ENCODE measurements at places on chromosomes 6 and 20. TPM values are rescaled to one million over a fixed set of nuclear protein-coding genes. Genes with fewer than 3 reads are reported as not detected.

Gene SLC17A9
- polyA plus RNA-seq, result 0.54 TPM

Gene KDM1B
- polyA plus RNA-seq, result 28.3 TPM

Gene OR14J1
- 0.05 TPM for polyA plus RNA-seq

Gene POM121L2
- polyA plus RNA-seq, result not detected

Gene RSPH3
- polyA plus RNA-seq, result 2.9 TPM

Gene KIF13A
- 34.1 TPM for polyA plus RNA-seq

Gene HLA-DOB
- 0.30 TPM for polyA plus RNA-seq

Gene KCNK15
- 0.20 TPM for polyA plus RNA-seq

Gene ARFGAP1
- polyA plus RNA-seq, result 76.0 TPM

Gene BPIFB4
- polyA plus RNA-seq, result 0.29 TPM

- peak; percentile 40 for DNase-seq
These were observed 19.7 kb downstream of the HLA-DOB start for GRCh38 chr6:32796848-32797776.

- no peak for DNase-seq
These were observed 36.4 kb downstream of the ERMARD start for GRCh38 chr6:169787797-169788196.

GRCh38 chr6:15423286-15423993, 177.6 kb downstream of the JARID2 start:
- no peak for DNase-seq

DNA sequence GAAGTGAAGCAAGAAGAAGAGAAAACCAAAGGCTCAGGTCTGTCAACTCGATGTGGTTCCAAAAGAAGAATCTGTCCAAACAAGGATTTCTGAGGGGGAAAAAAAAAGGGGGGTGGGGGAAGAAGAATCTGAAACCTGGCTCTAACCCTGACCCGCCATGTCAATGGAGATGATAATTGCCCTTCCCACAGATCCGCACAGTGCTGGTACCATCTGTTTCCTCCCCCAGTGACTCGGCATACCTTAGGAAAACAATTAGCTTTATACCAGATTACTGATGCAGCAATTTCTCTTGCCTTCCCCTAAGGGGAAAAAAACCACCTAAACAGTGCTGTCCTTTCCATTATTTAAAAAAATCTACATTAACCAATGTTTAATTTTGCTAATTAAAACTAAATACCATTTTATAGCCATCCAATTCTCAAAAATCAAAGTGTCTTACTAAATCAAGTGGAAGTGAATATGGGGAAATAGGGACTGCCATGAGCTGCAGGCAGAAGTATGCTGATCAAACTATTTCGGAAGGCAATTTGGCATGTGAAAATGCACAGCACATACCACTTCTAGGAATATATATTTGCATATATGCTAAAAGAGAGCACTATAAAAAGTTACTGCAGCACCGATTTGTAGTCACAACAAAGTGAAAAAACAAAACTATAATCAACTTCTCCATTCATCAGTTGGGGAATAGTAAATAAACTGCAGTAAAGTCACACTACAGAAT, 46.8 kb downstream of the MAP7 start:
- no peak for DNase-seq

DNA sequence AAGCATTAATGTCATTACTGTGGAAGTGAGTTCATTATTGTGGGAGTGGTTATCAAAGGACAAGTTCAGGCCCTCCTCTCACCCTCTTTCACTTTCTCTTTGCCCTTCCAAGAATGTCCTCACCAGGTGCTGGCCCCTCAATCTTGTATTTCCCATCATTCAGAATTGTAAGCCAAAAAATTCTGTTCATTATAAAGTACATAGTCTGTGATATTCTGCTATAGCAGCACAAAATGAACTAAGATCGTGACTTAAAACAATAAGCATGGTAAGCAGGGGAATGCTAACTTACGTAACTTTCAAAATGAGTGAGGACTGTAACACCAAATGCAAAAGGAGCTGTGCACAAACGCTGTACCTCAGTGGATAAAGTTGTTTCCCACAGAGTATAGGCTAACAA, 515.7 kb upstream of the BTBD3 start:
- no peak for DNase-seq

DNA sequence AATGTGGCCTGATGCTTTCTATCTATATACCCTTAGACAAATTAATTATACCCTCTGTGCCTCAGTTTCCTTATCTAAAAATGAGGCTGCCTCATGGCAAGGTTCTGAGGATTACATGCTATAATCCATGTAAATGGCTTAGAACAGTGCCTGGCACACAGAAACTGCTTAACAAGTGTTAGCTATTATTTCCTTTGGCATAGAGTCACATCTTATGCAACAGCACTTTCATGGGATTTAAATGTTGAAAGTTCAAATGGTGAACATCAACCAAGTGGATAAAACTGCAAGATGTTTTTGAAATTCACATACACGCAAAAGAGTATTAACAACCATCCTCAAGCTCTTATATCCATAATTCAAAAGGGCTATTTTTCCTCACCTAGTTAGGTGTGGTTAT, 202.8 kb upstream of the JAG1 start:
- no peak for DNase-seq

DNA sequence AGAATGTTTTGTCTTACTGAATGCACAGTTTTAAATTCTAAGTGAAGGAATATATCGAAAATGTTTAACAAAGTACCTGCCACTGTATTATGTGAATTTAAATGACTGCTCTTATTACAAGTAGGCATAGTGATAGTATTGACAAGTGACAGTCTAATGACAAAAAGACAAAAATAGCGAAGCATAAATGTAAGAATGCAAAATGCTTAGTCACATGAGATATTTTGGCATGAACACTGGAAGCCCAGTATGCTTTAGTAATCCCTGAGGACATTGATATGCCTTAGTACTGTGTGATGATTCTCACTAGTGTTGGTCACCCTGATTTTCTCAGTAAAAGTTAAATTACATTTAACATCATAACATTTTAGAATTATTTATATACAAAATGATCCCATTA, 153.5 kb downstream of the EYA4 start:
- no peak for DNase-seq

DNA sequence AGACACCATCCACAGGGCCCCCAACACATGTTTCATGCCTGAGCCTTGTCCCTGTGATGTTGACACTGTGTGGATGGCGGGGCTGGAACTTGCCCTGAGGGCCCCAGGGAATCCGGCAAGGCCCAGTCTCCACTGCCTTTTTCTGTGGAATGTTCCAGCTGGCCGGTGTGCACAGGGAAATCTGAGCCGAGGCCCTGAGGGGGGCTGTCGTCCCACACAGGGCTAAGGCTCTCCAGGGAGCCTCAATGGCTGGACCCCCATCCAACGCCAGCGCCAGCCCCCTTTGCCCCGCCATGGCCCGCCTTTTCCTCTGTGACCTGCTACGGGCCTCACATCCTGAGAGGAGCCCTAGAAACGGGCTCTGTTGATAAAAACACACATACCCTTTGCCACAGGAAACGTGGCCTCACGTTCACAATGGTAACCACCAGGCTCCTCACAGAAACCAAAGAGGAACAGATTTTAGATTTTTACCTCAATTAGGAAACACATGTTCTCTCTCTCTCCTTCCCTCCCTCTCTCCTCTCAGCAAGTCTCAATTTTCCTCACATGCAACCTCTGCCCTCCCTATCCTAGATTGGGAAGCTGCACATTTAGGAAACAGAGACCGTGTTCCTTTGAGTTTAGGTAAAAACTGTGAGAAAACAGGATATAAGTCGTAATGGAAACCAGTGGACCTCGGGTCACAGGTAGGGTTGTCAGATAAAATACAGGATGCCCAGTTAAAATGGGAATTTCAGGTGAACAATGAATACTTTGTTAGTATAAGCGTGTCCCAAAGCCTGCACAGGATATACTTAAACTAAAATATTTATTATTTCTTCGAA, 13.7 kb upstream of the ZNF831 start:
- DNase-seq, result no peak

GRCh38 chr6:149433881-149434280, 33.8 kb downstream of the SUMO4 start:
- DNase-seq, result no peak

GRCh38 chr6:156517088-156517487, 260.1 kb upstream of the ARID1B start:
- DNase-seq, result no peak

DNA sequence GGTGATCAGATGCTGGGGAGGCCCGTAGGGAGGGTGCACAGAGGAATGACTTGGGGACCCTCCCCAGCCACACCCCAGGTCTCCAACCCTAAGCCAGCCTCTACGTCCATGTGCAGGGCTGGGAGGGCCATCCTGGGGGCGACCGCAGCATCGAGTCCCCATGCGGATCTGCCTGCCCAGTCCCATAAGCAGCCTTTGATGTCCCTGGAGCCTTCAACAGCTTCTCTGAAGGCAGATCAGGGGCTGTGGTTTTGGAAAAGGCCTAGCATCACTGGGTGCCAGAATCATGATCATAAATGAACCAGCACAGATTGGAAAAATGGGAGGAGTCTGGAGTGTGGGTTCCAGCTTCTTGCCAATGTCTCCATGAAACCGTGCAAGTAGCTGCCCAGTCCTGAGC, 22.9 kb downstream of the TOX2 start:
- DNase-seq, result no peak

DNA sequence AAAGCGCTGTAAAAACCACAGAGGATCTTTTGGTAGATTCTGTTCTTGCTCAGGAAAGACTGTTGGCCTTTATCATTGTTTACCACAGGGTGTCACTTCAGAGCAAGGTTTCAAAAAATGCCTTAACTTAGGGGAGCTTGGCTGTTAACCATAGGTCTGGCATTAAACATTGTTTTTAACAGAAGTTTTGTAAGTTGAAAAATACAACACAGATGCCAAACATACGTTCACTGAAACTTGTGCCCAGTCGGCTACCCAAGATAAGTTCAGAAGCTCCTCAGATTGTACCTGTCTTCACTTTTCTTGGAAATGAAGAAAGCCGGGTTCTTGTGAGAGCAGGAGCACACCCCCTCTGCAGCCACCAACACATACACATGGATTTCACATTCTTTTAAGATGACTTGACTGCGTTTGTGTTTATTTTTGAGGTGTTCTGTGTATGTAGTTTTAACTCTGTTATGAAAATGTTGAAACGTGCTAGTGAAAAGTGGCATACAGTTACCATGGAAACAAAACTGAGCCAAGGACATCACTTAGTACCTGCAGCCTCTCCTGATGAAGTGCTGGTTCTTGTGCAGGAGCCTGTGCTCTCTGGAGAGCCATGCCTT, 64.9 kb downstream of the SYCP2L start:
- no peak for DNase-seq

DNA sequence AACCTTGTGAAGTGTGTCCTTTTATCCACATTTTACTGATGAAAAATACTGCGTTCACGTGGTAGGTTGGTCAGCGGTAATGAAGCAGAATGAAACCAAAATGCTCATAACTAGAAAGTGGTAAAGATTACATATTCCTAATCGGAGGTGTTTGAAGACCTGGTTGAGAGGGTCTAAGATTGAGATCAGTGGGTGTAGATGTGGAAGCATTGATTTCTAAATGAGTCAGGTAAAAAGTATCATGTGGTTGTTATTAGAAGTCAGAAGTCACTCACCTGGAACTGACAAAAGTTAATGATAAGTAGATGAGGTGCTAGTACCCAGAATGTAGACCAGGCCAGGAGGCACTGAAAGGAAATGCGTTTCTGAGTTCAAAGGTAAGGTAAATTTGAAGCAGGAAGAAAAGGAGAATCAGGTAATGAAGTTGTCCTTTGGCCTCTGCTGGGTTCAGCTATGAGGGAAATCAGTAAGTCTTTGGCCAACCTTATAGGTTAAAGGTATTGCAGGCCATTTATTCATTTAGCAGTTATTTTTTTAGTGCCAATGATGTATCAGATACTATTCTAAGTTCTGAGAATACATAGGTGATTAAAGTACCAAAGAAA, 31.2 kb downstream of the FAM83B start:
- no peak for DNase-seq

- DNase-seq, result no peak
These were observed 33.4 kb upstream of the AAR2 start for GRCh38 chr20:36202891-36203338.

GRCh38 chr20:54199721-54200176, 8.1 kb upstream of the PFDN4 start:
- DNase-seq, result no peak

DNA sequence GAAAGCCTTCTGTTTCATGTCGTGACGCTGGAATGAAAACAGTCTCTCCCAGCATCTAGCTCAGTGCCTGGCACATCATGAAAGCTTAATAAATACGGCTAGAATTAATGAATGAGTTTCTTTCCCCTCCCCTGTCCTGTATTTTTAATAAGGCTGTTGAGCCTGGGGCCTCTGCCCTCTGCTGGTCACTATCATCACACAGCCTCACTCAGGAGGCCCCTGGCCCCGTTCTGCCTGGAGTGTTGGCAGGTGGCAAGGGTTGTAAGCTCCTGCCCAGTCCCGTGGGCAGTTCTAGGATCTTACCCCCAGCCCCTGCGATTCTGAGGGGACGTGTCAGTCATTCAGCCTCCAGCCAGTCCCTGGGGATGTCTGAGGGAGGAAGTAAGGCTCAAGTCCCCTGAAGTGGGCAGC, 41.4 kb downstream of the PHACTR3 start:
- DNase-seq, result no peak

- no peak for DNase-seq
These were observed 660.4 kb downstream of the CD109 start for GRCh38 chr6:74356391-74356790.

DNA sequence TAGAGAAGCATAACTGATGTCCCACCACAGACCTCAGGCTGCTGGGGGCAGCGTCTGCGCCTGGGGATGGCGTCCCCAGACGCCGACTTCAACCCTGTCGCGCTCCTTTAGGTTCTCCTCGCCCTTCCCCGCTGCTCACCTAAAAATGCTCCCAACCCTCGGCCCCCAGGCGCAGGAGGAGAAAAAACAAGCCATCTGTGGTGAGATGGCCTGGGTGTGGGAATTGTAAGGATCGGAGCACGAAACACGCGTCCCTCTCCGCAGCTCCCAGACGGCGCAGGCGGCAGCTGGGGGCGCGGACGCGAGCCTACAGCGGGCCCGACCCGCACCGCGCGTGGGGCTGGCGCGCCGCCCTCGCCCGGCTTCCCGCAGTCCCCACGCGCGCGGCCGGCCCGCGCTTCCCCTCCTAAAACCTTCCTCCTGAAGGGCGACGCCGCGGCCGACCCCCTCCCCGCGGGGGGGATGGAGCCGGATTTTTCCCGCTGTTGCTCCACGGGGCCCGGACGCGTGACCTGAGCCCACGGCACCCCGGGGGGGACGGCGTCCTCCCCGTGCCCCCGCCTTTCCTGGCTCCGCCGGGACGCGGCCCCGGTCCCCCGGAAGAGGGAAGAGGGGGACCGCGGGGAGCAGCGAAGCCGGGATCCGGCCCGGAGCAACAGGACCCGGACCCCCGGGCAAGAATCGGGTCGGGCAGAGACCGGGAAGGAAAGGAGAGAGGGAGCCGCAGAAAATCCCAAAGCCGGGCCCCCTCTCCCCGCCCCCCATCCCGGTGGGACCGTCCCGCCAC, 611 bp downstream of the EPB41L2 start:
- no peak for DNase-seq

GRCh38 chr6:2643130-2643529, 107.6 kb downstream of the MYLK4 start:
- no peak for DNase-seq
